ENCODE measurements at places on chromosomes 5 and 9. TPM values are rescaled to one million over a fixed set of nuclear protein-coding genes. Genes with fewer than 3 reads are reported as not detected.

The PCA3 gene
- not detected for total RNA-seq

The SLC23A1 gene
- total RNA-seq = not detected

The MAST4 gene
- 7.6 TPM for total RNA-seq

The WHRN gene
- total RNA-seq = 1.7 TPM

The SPINK5 gene
- not detected for total RNA-seq

The ADAMTS12 gene
- total RNA-seq = 22.0 TPM

The CTXN3 gene
- not detected for total RNA-seq

The PPP2R2B gene
- not detected for total RNA-seq

The SNCB gene
- 0.16 TPM for total RNA-seq
